ENCODE measurements at places on chromosomes 4 and X.

DNA sequence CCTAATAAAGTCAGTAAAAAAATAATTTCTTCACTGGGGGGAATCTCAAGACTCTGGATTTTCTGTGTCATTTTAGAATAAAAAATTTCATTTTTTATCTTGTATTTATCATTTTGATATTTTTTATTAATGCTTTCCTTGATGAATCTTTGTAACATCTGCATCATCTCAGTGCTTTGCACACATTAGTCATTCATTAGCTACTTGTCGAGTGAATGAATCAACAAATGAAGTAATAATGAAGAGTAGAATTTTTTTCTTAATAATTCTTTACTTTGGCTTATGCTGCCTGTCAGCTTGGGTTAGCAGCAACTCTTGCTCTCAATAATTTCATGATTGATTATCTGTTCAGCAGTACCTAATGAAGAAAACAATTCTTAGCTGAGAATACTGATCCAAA is 530.8 kb downstream of the GRXCR1 start:
- no peak for DNase-seq

GRCh38 chr4:156414406-156414805 is 460.7 kb upstream of the CTSO start:
- DNase-seq, result no peak

DNA sequence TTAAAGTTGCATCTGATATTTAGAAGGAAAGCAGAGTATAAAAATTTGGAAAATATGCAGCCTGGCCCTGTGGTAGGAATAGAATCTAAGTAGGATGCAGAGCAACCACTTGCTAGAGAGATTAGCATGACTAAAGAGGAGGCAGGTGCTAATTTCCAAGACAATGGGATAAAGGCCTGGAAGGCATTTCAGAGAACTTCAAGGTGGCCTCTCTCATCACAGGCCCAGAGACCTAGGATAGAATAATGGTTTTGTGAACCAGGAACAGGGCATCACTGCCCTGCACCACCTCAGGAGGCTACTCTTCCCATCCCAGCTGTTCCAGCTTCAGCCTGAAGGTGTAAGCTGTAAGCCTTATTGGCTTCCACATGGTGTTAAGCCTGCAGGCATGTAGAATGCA is 621.7 kb upstream of the HS3ST1 start:
- DNase-seq, result no peak

- DNase-seq, result no peak
Observed at GRCh38 chr4:107246761-107247160, 210.6 kb upstream of the DKK2 start.

DNA sequence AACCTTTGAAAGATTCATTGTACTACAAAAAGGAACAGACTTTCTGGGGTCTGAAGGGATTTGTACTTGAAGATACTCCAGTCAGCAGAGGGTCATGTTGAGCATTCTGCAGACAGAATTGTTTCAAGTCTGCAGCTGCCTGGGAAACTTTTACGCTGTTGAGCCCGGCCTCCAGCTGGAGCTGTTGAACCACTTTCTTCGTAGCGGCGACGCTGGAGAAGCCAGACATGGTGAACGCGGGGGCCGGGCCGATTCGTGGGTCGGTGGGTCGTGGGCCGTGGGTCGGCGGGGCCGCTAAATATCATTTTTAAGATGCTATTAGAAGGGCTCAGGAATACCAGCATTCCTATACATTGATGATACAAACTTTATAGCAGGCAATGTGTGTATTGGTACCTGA is 12.0 kb upstream of the RTL9 start:
- DNase-seq, result no peak
